Fibroblast of skin of left biceps (primary cell): ENCODE measurements at places on chromosomes 12 and 14.

DNA sequence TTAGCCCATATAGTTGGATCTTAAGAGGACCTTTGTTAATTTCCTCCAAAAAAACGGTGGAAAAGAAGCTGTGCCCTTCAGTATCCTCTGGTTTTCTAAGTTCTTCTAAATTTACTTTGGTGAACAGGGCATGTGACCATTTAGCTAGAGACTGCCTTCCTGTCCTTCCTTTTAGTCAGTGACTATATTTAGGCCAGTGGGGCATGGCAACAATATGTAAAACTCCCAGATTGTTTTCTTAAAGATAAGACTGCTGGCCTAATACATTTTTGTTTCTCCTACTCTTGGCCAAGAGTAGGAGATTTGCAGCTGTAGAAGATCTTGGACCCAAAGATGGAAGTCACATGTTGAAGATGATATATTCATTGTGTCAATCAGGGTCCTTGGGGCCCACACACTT lies 325.1 kb upstream of the DCN start:
- DNase-seq: no peak

GRCh38 chr14:92341791-92342190 lies 18.8 kb downstream of the SLC24A4 start:
- DNase-seq: no peak

- DNase-seq: no peak
Observed at GRCh38 chr12:112238441-112238840, 113.1 kb downstream of the TRAFD1 start.

DNA sequence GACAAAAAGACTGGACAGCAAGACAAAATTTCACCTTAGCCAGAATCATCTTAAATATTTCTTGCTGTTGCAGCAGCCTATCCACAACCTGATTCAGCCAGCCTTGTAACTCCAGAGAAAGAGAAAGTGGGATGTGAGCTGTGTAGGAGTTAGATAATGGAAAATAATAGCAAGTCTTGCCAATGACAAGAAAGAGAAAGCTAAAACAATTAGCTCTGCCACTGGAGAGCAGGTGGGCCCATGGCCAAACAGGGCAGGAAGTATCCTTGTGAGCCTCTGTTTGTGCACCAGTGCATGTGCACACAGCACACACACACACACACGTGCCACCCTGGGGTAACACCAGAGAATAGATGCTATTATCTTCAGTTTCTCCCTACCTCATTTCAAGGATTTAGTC lies 106.0 kb upstream of the CCDC196 start:
- no peak for DNase-seq

- DNase-seq: no peak
Observed at GRCh38 chr14:61578745-61579144, 116.6 kb upstream of the HIF1A start.

DNA sequence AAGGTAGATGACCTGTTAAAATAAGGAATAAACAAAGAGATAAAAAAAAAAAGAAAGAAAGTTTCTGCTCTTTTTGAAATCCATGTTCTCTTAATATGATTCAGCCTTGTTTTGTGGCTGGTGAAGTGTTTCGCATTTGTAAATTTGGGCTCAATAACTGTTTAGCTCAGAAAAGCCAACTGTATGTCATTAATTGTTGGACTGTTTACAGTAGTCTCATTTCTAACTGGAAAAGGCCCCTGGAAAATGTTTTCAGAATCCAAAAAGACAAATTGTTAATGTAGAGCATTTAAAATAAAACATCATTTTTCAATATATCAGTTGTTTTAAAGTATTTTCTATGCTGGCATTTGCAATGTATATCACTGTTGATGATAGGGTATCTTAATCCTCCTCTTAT lies 47.4 kb upstream of the DYRK2 start:
- DNase-seq: no peak

GRCh38 chr12:107593713-107594381 lies 91.8 kb upstream of the PWP1 start:
- no peak for DNase-seq

GRCh38 chr12:66243911-66244310 lies 54.9 kb downstream of the IRAK3 start:
- DNase-seq: no peak

GRCh38 chr12:90826036-90826435 lies 128.9 kb downstream of the CCER1 start:
- no peak for DNase-seq

- DNase-seq: no peak
Observed at GRCh38 chr12:52634266-52635056, 16.1 kb upstream of the KRT73 start.

- no peak for DNase-seq
Observed at GRCh38 chr12:1836854-1837421, 16.6 kb downstream of the LRTM2 start.

DNA sequence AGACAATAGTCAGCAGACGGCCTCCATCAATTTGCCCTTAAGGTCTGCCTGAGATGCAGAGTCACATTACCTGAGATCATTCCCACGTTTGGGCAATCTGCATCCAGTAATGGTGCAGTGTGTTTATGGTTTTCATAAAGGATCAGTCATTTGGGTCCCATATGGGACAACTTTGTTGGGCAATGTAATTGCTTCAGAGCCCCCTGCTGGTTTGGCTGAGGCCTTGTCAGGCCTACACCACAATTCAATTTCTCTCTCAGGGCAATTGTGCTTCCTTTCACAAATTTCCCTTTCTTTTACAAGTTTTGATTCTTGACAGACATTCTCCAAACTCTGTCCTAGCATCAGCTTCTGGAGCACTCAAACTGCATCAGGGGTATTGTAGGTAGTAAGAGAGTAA lies 191.2 kb upstream of the SSTR1 start:
- DNase-seq: no peak

DNA sequence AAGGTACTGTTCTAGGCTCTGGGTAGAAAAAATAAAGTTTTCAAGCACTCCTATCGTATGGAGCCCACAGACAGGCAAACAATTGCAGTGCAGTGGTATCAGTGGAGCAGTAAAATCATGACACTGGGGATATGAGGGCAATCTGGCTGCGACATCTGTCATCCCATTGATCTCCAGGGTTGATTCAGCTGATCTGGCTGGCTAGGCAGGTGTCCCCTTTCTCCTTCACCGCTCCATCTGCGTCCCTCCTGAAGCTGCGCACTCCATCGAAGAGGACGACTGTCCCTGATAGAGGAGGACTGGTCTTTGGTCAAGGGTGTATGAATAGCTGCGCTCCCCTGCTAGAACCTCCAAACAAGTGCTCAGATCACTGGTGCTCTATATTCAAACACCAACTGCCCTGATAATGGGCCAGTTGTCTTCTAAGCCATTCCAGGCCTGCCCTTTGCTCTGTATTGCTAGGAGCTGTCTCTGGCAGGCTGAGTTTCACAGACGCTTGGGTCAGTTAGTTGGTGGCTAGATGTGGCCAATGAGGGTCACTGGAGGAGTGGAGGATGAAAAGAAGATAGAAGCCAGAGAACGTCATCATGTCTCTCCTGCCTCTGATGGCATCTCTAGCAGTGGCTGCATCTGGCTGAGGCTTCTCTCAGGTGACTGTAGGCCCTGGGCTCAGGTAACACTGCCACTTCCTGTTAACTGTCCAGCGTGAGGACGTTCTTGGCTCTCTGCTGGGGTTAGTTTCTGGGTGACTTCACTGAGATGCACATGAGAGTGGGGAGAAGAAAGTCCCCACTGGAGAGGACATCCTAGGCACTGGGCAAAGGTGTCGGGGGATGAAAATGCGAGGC lies 205.0 kb upstream of the FOXN3 start:
- no peak for DNase-seq

GRCh38 chr12:108768591-108769500 lies 37.5 kb upstream of the CORO1C start:
- DNase-seq: no peak

- no peak for DNase-seq
Observed at GRCh38 chr14:91249841-91250616, 5.5 kb upstream of the GPR68 start.

DNA sequence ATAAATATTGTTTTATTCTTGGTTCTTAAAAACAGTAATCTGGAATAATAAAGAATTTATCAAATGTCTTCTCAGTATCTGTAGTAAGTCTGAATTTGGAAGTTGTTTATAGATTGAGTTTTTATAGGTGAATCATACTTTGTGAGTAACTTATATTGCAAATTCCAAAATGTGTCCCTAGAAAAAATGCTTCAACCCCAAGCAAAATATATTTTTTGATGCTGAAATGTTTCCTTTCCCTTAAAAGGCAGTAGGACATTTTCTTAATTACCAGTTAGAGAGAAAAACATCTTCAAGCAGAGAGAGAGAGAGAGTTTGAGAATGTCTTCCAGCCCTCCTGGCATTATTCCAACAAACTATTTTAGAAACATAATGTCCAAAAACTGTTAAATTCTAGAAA lies 37.9 kb downstream of the PELI2 start:
- no peak for DNase-seq

DNA sequence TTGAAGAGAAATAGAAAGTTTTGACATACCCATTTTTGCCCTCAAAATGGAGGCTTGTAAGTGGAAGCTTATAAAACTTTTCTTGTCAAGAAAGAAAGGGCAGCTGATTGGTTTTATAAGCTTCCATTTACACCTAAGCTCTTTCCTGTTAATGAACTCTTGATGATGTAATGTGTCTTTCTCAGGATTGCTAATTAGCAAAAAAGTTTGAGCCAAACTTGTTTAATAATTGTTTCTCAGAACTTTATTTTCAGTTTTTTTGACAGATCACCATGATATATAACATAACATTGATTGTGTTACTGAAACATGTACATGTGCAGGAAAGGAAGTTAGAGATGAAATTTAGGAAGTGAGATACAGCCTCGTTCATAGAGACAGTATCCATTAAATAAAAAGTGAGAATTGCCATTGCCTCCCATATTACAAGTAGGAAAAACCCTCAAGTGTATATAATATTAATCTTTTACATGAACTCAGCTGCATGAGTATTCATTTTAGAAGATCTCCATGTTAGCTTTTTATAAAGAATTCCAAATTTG lies 26.8 kb downstream of the RIC8B start:
- DNase-seq: no peak

DNA sequence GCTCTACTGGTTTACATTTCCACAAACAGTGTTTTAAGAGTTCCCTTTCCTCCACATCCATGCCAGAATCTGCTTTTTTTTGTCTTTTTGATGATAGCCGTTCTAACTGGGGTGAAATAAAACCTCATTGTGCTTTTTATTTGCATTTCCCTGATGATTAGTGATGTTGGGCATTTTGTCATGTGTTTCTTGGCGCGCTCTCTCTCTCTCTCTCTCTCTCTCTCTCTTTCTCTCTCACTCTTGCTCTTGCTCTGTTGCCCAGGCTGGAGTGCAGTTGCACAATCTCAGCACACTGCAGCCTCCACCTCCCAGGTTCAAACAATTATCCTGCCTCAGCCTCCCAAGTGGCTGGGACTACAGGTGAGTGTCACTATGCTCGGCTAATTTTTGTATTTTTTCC lies 9.6 kb upstream of the MIS18BP1 start:
- DNase-seq: no peak

GRCh38 chr12:26696613-26697092 lies 136.3 kb downstream of the ITPR2 start:
- no peak for DNase-seq

DNA sequence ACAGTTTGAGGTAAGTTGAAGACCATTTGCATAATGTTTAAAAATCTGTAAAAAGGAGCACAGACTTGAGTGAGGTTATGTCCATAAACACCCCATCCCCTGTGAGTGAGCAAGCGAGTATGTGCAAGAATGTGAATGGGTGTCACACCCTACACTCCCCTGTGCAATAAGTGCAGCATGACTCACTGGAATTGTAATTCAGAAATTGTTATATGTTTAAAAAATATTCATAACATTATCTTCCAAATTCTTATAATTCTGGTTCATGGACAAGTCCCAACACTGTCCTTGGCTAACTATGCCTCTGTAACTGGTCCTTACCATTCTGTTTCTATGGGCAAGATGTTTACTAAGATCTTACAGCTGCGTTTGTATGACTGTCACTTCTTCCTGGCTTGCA lies 207.8 kb upstream of the FAR2 start:
- DNase-seq: no peak

DNA sequence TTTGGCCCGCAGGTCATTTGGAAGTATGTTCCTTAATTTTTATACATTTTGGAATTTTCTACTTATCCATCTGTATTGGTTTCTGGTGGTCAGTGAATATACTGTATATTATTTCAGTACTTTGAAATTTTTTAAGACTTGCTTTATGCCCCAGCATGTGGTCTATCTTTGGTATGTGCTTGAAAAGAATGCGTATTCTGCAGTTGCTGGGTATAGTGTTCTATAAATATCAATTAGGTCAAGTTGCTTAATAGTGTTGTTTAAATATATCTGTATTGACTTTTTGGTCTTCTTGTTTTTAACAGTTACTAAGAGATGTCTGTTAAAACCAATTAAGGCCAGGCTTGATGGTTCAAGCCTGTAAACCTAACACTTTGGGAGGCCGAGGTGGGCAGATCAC lies 21.7 kb upstream of the SIX1 start:
- DNase-seq: no peak

- DNase-seq: no peak
Observed at GRCh38 chr12:124566161-124566996, 1.0 kb downstream of the NCOR2 start.

GRCh38 chr12:77324763-77325468 lies 259.5 kb upstream of the E2F7 start:
- DNase-seq: no peak

DNA sequence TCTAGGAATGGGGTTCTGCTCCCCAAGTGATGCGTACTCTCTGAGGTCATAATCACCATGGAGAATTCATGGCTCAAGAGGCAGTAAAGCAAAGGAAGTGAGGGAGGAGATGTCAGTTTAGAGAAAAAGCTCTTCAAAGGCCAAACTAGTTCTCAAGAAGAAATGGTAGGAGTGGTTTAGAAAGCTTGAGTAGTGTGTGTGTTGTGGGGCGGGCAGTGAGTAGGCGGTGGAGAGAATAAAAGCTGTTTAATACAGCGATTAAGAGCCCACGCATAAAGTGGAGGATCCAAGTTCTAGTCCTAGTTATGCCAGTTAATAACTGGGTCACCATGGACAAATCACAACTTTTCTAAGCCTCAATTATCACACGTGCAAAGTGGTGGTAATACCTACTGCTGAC lies 55.6 kb downstream of the PTPN21 start:
- no peak for DNase-seq

DNA sequence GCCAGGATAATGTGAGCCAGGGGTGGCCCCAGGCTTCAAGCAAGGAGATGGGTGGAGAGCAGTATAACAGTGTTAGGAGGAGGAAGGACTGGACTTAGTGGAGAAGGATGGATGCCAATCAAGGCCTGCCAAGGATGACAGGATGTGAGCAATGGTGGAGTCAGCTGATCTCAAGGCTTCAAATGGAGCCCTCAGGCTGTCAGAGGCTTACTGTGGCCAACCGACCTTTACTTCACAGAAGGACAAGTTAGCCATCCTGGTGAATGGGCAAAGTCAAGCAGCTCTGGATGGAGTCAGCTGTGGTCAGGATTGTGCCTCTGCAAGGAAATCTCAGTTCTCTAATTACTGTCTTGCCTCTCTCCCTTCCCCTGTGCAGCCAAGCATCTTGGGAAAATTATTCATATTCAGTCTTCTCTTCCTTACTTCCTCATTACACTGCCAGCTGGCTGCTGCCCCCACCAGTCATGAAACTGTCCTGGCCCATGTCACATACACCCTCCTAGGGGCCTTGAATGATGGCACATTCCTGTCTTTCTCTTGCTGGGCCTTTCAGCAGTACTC lies 7.6 kb upstream of the STAT6 start:
- DNase-seq: no peak

- DNase-seq: no peak
Observed at GRCh38 chr14:72000907-72001306, 68.7 kb downstream of the RGS6 start.

- no peak for DNase-seq
Observed at GRCh38 chr12:47721431-47721973, 3.8 kb downstream of the ENDOU start.

GRCh38 chr12:5160827-5161226 lies 117.1 kb downstream of the KCNA5 start:
- no peak for DNase-seq

- DNase-seq: no peak
Observed at GRCh38 chr12:47105914-47106674, 26.3 kb upstream of the AMIGO2 start.
